ENCODE measurements at places on chromosomes 5 and 9.

DNA sequence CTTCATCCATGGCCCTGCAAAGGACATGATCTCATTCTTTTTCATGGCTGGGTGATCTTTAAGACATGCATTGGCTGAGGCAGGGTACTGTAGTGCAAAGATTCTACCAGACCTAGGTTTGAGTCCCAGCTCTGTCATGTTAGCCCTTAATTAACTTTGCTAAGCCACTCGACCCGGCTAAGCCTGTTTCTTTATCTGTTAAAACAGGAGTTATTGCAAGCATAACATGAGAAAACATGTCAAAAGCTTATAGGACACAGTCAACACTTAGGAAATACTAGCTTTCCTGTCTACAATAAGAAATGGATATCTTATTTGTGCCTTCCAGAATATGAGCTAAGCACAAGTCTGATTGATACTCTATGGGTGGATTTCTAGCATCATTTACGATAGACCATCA lies 92.6 kb downstream of the RASEF start:
- DNase-seq = no peak

GRCh38 chr5:173020643-173021042 lies 35.5 kb upstream of the CREBRF start:
- no peak for DNase-seq

DNA sequence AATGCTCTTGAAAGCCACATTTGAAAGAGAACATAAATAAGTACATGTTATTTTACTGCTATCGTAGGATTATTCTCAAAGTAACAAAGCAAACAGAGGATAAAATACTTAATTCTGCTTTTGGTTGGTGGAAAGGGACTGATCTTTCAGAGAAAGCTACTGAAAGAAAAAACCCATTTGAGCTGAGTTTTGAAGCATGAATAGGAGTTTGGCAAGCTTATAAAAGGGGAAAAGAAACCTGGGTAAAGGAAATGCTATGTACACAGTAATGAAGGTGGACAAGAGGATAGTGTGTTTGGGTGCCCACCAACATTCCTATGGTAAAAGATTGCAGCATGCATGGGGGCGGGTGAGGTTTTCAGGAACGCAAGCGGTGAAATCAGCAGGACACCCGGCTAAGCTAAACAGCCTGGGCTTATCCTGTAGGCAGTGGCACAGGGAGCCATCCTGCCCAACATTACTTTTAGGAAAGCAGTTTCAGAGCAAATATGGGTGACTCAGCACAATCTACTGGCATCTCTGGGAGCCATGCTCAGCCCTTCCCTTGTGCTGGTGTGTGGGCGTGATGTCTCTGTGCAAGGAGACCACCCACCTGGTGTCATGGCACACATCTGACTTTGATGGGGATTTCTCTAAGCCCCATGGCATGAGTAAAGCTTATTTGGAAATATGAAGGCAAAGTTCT lies 673.9 kb upstream of the KLF4 start:
- no peak for DNase-seq

GRCh38 chr5:10757922-10758555 lies 3.0 kb downstream of the DAP start:
- no peak for DNase-seq

DNA sequence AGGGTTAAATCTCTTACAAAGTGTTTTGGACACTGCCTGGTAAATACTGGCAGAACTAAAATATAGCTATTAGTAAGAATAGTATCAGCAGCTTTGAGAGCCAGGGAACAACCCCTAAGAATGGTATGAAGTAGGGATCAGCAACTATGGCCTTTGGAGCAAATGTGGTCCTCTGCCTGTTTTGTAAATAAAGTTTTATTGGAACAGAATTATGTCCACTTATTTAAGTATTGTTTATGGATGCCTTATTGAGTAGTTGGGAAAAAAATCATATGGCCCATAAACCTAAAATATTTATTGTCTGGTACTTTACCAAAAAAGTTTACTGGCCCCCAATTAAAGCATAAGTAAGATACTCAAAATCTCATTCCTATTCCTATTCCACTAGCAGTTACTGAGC lies 182.2 kb downstream of the PALM2AKAP2 start:
- DNase-seq = no peak

DNA sequence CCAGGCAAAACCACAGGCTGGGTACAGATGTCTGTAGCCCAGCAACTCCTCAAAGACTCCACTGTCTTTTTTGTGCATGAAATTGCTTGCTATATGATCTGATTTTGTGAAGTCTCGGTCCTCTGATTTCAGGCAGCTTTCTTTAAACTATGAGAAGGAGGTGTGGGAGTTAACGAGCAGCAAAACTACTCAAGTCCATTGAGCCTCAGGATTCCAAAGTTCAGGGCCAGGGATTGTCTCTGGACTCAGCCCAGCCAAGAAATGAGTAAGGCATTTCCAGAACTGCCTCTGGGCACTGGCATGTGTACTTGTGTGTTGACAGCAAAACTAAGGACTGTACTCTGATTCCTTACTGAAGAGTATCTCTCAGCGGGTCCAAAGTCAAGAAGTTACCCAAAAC lies 53.4 kb upstream of the GLIS3 start:
- no peak for DNase-seq
